ENCODE measurements at places on chromosomes 6 and 20.

GRCh38 chr20:62622877-62623487 lies 19.3 kb upstream of the SLCO4A1 start:
- DNase-seq = no peak

DNA sequence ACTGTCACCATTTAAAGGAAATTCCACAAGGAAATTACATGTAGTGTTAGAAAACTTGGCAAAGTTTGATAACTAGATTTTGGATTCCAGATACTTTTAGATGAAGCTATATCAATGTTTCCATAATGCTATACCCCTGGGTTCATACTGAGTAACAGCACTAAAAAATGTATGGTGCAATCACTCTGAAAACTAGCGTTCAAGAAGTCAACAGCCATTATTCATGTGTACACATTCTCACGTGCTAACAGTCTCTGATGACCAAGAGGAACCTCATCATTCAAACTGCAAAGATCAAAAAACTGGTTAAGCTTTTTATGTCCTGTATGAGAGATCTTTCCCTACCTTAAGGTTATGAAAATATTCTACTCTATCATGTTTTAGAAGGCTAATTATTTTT lies 197.6 kb downstream of the GMDS start:
- no peak for DNase-seq

DNA sequence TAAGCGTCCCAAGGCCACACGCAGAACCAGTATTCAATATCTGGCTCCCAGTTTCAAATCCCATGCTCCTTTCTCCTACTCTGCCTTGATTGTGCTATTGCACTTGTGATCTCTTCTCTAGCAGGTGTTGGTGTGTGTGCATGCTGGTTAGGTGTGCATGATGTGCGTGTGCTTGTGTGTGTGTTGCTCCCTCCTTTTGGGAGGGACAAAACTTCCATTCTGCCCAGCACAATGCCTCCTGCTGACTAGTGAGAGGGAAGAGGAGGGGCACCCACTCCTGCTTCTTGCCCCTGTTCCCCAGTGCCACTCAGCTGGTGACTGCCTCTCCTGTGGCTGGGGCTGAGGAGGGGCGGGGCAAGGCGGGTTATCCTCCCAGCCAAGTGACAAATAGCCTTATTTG lies 19.7 kb downstream of the CD40 start:
- no peak for DNase-seq

DNA sequence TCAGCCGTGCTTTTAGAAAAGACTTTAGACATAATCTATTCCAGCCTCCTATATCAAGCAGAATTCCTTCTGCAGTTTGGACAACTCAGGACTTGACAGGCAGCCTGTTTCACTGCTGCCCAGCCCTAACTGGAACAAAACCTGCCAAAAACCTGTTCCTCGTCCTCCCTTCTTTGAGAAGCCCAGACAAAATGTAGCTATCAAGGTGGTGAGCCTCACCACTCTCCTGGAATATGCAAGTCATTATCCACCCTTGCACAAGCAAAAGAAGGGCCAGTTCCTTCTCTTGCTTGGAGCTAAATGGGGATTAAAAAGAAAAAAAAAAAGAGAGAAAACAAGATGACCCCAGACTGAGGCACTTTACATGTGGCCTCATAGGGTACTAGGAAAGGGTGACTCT lies 64.2 kb downstream of the TFAP2A start:
- DNase-seq = no peak

DNA sequence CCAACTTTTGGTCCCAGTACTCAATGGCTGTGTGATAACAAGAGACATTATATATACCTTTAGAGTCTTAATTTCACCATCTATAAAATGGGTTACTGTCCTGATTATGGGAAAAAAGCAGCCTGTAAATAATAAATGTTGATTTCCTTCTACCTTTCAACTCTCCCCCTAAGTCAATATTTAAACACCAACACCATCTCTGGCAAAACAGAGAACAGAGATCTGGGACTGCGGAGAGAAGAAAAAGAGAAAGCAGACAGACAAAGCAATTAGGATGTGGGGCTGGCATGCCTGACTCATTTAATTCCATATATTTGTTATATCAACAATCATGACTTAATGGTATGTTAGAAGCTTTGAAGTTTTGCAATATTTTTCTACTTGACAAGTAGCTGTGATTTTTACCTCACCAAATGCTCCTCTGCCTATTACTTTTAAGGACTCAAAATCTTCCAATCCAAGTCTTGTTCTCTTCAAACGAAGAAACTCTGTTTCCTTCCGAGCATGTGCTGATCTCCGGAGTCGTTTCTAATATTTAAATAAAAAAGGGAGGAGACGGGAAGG lies 23.3 kb downstream of the STK38 start:
- DNase-seq = no peak

DNA sequence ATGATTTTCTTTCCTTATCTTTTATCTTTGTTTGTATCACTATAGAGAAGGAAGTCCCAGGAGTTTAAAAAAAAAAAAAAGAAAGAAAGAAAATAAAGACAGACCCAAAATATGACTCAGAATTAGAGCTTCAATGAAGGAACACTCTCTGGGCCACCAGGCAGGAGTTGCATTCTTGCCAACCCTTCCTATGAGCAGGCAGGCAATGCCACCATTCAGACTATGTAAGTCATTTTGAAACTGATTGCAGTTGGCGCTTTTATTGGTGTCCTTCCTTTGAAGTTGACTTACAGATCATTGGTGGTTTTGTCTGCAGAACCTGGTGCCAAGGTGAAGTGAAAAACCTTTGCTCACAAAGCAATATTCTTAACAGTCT lies 50.3 kb downstream of the MYB start:
- no peak for DNase-seq

DNA sequence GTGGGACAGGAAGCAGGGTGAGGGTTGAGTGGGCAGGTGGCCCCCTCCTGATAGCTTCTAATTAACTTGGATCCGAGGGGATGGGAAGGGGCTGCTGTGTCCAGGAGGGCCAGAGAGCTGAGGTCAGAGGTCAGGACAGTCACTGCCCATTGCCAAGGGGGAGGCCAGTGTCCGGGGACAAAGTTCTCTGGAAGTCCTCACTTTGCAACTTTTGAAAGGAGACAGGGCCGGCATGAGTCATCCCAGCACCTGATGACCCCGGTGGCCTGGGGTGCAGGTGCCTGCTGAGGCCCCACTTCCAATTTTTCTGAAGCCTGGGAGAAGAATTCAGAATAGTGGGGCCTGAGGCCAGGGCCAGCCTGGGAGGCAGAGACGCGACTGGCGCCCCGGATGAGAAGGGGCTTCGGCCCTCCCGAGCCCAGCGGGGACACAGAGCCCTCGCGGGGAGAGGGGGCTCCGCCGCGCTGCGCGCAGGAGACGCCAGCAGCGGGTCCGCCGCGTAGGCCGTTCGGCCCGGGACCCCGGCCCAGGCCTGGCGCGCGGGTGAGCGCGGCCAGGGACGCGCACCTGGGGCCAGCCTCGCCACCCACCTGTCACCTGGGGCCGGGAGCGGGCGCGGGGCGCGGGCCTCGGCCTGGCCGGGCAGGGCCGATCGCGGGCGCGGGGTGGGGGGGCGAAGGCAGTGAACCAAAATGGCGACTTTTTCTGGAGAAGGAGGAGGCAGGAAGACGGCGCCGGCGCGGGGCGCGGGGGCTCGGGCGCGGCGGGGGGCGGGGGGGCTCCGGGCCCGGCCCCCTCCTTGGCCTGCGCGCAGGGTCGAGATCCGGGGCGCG lies 586 bp downstream of the ZNF512B start:
- no peak for DNase-seq
